ENCODE measurements at places on chromosomes 6 and 20.

- H3K27ac ChIP-seq, result no peak overlapping the region
- no peak overlapping the region for H3K4me3 ChIP-seq
- H3K36me3 ChIP-seq, result no peaks in the 10 kb centered on the region
These were observed 30.3 kb downstream of the PPP1R16B start for GRCh38 chr20:38835792-38836191.

DNA sequence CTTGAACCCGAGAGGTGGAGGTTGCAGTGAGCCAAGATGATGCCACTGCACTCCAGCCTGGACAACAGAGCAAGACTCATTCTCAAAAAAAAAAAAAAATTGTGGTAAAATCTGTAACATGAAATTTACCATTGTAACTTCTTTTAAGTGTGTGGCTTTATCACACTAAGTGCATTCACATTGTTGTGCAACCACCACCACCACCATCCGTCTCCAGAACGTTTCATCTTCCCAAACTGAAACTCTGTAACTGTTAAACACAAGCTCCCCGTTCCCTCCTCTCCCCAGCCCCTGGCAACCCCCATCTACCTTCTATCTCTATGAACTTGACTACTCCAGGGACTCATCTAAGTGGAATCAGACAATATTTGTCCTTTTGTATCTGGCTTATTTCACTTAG is 29.7 kb downstream of the PDRG1 start:
- H3K36me3 ChIP-seq, result no peaks in the 10 kb centered on the region
- DNase-seq, result no peak
- no peak overlapping the region for H3K27ac ChIP-seq

DNA sequence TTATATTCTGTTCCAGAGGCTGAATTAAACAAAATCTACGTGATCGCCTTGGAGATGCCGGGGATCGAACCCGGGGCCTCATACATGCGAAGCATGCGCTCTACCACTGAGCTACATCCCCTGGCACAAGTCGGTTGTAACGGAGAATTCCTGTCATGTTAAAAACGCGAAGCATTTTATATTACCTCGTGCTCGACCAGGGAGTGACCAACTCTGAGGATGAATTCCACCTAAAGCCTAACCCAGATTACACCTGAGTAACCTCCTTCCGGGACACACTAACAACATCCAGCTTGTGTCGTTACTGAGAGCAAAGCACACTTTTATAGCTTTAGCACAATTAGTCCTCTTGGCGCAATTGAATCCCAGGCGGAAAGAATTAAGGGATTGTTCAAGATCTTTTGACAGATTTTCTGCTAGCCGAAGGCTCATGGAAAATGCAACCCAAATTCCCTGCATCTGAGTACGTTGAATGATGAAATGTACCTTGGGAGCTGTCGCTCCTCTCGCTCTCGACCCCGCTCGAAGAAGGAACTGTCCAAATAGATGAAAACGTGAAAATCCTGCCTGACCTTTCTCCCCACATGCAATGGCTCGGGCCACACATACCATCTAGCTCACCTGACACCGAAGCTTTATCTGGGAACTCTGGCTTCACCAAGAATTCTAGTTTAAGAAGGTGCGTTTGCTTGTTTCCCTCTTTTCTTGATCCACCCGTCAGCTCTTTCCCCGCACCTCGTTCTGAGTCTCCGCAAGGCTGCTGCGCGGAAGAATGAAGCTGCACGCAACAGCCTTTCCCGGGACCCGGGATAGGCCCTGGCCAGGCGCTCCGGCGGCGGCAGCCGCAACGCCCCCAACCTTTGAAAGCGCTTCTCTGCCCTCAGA is 148.3 kb downstream of the GPX5 start:
- H3K36me3 ChIP-seq, result peaks cover 13% of the 10 kb centered on the region
- H3K27ac ChIP-seq, result no peak overlapping the region
- H3K4me1 ChIP-seq, result peaks cover 6% of the 10 kb centered on the region

DNA sequence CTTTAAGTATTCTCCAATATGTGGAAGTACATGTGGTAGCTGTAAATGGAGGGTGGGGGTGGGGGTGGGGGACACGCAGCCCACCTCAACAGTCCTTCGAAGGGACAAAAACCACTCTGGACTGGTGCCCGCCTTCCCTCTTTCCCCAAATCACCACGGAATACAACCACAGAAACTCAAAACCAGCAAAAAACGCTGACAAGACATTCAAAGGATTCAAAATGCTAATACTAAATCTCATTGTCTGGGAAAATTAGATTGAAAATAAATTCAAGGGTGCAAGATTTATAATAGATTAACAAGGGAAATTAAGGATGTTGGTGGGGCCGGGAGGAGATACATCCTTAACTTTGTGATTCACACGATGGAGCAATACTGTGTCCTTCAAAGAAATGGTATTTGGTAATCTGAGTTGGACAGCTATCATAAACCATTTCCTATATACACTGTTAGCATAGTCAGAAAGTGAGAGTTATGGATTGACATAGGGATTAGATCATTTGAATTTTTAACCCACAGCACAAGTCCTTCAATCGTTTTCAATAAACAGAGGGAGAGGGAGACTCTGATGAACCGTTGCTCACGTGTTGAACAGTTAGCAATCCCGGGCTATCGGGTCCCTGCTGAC is 766 bp upstream of the TBC1D22B start:
- no peak for DNase-seq
- H3K27me3 ChIP-seq, result peaks cover 21% of the 10 kb centered on the region
- H3K27ac ChIP-seq, result no peak overlapping the region
- H3K4me1 ChIP-seq, result peaks cover 24% of the 10 kb centered on the region

DNA sequence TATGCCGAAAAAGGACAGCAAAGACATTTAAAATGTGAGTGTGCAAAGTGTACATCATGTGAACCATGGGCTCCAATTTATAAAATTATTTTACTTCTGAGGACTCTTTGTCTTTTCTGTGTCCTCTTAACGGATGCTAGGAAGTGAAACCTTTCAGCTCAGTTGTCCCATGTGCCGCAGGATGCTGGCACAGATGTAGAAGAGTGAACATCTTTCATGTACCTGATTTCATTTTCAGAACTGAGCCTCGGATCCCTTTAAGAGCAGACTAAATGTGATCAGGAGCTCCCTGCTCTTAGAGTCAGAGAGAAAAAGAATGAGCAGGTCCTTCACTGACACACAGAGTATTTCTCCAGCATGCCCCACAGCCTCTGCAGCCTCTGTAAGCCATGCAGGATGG is 27.6 kb upstream of the FUCA2 start:
- peaks cover 33% of the 10 kb centered on the region for H3K27me3 ChIP-seq
- DNase-seq, result no peak
- peaks cover 29% of the 10 kb centered on the region for H3K4me1 ChIP-seq
- H3K36me3 ChIP-seq, result no peaks in the 10 kb centered on the region
- no peak overlapping the region for H3K4me3 ChIP-seq
- H3K27ac ChIP-seq, result no peak overlapping the region

DNA sequence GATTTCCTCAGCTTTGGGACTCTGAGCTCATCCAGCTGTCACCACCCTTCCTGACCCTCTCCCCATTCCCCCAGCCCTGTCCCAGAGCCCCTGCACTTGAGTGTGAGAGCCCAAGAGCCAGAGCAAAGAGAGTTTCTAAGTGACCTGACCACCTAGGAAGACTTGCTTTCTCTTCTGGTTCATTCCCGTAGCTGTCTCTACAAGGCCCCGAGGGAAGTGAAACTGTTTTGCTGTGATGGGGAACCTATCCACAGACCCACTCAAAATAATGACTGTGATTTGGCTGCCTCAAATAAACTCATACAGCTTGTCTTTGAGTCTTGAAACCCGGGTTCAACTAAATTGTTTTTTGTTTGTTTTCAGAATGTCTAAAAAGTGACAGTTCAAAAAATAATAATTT is 74.6 kb upstream of the XRN2 start:
- peaks cover 9% of the 10 kb centered on the region for H3K36me3 ChIP-seq
- no peak overlapping the region for H3K4me3 ChIP-seq
- no peaks in the 10 kb centered on the region for H3K4me1 ChIP-seq
- no peak for DNase-seq

GRCh38 chr6:72704979-72705378 is 83.1 kb downstream of the KCNQ5 start:
- peaks cover 3% of the 10 kb centered on the region for H3K27me3 ChIP-seq
- H3K27ac ChIP-seq, result no peak overlapping the region
- DNase-seq, result no peak
- H3K36me3 ChIP-seq, result peaks cover 4% of the 10 kb centered on the region
- peaks cover 8% of the 10 kb centered on the region for H3K4me1 ChIP-seq
- no peak overlapping the region for H3K4me3 ChIP-seq

GRCh38 chr20:50675671-50676376 is 15.5 kb downstream of the RIPOR3 start:
- peaks cover 9% of the 10 kb centered on the region for H3K27me3 ChIP-seq
- no peaks in the 10 kb centered on the region for H3K36me3 ChIP-seq
- DNase-seq, result peak; percentile 22
- H3K4me1 ChIP-seq, result peaks cover 65% of the 10 kb centered on the region

- no peak for DNase-seq
- no peaks in the 10 kb centered on the region for H3K4me1 ChIP-seq
- H3K27ac ChIP-seq, result no peak overlapping the region
- H3K36me3 ChIP-seq, result peaks cover 6% of the 10 kb centered on the region
These were observed 566.8 kb downstream of the TFAP2A start for GRCh38 chr6:9848094-9848493.

- no peaks in the 10 kb centered on the region for H3K36me3 ChIP-seq
- peak overlapping the region; percentile 28 for H3K27ac ChIP-seq
- no peaks in the 10 kb centered on the region for H3K27me3 ChIP-seq
- no peak for DNase-seq
- no peak overlapping the region for H3K4me3 ChIP-seq
- H3K4me1 ChIP-seq, result peaks cover 12% of the 10 kb centered on the region
These were observed 178.5 kb downstream of the FRK start for GRCh38 chr6:115882174-115882573.

DNA sequence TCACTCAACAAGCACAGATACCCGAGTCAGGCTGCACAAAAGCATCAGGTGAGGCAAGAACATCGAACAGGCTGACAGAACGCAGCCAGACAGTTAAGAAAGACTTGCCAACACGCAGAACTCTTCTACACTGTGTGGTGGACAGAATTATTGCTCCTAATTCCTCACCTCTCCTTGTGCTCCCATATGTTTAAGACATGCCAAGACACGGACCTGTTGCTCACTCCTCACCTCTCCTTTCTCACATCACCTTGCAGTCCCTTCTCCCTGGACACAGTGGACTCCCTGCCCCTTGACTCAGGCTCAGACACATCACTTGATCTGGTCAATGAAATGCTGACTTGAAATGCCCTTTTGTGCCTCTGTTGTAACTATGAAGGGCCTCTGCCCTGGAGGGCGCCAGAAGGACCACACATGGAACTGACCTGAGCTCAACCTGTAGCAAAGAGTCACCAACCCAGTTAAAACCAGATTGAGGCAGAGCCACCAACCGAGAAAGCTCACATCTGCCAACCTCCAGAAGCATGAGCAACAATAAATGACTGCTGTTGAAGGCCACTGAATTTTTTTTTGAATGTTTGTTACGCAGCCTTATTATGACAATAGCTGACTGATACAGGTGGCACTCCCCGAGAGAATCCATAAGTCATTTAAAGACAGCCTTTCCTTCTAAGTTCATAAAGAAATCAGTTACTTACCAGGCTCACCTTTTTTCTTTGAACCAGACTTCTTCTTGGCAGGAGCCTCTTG is 24.0 kb downstream of the RRBP1 start:
- no peak overlapping the region for H3K4me3 ChIP-seq
- H3K27ac ChIP-seq, result peak overlapping the region; percentile 8
- no peak for DNase-seq

GRCh38 chr20:49685161-49685601 is 28.5 kb downstream of the B4GALT5 start:
- H3K27ac ChIP-seq, result peak overlapping the region; percentile 90
- H3K4me1 ChIP-seq, result peaks cover 52% of the 10 kb centered on the region

GRCh38 chr6:30749554-30750378 is 5.4 kb upstream of the IER3 start:
- H3K4me3 ChIP-seq, result no peak overlapping the region
- DNase-seq, result no peak
- peaks cover 6% of the 10 kb centered on the region for H3K27me3 ChIP-seq
- H3K27ac ChIP-seq, result no peak overlapping the region
- H3K4me1 ChIP-seq, result peaks cover 56% of the 10 kb centered on the region
- H3K36me3 ChIP-seq, result no peaks in the 10 kb centered on the region

- H3K36me3 ChIP-seq, result peaks cover 61% of the 10 kb centered on the region
- no peak for DNase-seq
- no peak overlapping the region for H3K4me3 ChIP-seq
- no peaks in the 10 kb centered on the region for H3K4me1 ChIP-seq
- no peaks in the 10 kb centered on the region for H3K27me3 ChIP-seq
These were observed 41.3 kb downstream of the TRMT11 start for GRCh38 chr6:126027601-126028000.

- peak overlapping the region; percentile 60 for H3K27ac ChIP-seq
- peaks cover 22% of the 10 kb centered on the region for H3K4me1 ChIP-seq
- H3K27me3 ChIP-seq, result peaks cover 73% of the 10 kb centered on the region
These were observed 380.3 kb upstream of the ARID1B start for GRCh38 chr6:156396791-156397418.

GRCh38 chr6:97591955-97592354 is 308.9 kb upstream of the MMS22L start:
- H3K36me3 ChIP-seq, result no peaks in the 10 kb centered on the region
- H3K27me3 ChIP-seq, result peaks cover 7% of the 10 kb centered on the region
- no peak overlapping the region for H3K4me3 ChIP-seq
- peaks cover 15% of the 10 kb centered on the region for H3K4me1 ChIP-seq

DNA sequence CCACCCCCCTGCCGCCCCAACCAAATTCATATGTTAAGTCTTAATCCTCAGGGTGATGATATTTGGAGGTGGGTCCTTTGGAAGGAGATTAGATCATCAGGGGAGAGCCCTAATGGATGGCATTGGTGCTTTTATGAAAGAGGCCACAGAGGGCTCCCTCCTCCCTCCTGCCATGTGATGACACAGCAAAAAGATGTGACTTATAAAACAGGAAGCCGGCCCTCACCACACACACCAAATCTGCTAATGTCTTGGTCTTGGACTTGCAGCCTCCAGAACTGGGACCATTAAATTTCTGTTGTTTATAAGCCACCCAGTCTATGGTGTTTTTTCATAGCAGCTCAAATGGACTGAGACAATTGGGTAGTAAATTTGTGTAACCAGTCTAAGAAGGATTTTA is 176.3 kb downstream of the ADGRG6 start:
- H3K27ac ChIP-seq, result no peak overlapping the region
- DNase-seq, result no peak
- H3K4me3 ChIP-seq, result no peak overlapping the region
- no peaks in the 10 kb centered on the region for H3K36me3 ChIP-seq
- H3K27me3 ChIP-seq, result no peaks in the 10 kb centered on the region
- no peaks in the 10 kb centered on the region for H3K4me1 ChIP-seq
